ENCODE measurements at places on chromosomes 3 and 15. TPM values are rescaled to one million over a fixed set of nuclear protein-coding genes. Genes with fewer than 3 reads are reported as not detected.
A peak's percentile ranks its signal among the peaks of the same experiment; 100 is the strongest.

The AP2M1 gene
- 243 TPM for total RNA-seq

The CCDC54 gene
- total RNA-seq, result not detected

The GMNC gene
- total RNA-seq, result 1.0 TPM

The GASK1A gene
- 2.1 TPM for total RNA-seq

The PLSCR2 gene
- total RNA-seq, result not detected

The ADAMTS7 gene
- 14.7 TPM for total RNA-seq

The RPN1 gene
- 415 TPM for total RNA-seq

The ITGA11 gene
- 4.7 TPM for total RNA-seq

The ISLR gene
- 31.4 TPM for total RNA-seq

The CYP1A2 gene
- not detected for total RNA-seq

GRCh38 chr3:42505849-42506410, 3.5 kb downstream of the VIPR1 start:
- no peak for DNase-seq
- peaks cover 9% of the 10 kb centered on the region for H3K27me3 ChIP-seq
- H3K36me3 ChIP-seq, result no peaks in the 10 kb centered on the region
- H3K4me1 ChIP-seq, result peaks cover 58% of the 10 kb centered on the region
- H3K4me3 ChIP-seq, result no peak overlapping the region

DNA sequence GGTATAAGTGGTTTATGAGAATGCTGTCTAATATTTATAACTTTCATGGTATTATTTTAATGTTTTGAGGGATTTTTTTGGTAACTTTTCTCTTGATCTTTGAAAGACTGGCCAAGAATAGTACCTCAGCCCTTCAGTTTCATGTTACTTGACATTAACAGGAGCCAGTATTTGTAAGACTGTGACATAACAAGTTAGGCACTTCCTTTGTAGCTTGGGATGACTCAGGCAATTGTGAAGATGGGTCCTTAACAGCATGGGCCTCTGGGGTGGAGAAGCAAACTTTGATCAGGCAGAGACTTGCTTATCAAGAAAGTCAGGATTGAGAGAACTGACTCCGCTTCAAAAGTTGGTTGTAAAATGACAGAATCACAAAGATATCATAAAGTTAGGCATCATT, 9.5 kb downstream of the LRRC49 start:
- H3K36me3 ChIP-seq, result no peaks in the 10 kb centered on the region
- H3K4me1 ChIP-seq, result no peaks in the 10 kb centered on the region
- peak overlapping the region; percentile 90 for H3K27ac ChIP-seq
- no peak overlapping the region for H3K4me3 ChIP-seq
- no peaks in the 10 kb centered on the region for H3K27me3 ChIP-seq

DNA sequence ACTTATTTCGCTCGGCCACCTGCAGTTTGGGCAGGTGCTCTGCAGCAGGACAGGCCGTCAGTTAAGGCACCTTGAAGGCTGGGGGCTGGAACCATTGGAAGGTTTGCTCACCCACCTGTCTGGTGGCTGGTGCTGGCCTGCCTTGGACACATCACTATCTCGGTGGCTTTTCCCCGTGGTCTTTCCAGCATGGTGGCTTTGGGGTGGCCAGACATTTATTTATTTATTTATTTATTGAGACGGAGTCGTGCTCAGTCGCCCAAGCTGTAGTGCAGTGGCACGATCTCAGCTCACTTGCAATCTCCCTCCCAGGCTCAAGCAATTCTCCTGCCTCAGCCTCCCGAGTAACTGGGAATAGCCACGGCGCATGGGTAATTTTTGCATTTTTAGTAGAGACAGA, 11.7 kb downstream of the ISG20 start:
- H3K27ac ChIP-seq, result no peak overlapping the region
- H3K36me3 ChIP-seq, result no peaks in the 10 kb centered on the region
- DNase-seq, result no peak
- H3K4me1 ChIP-seq, result peaks cover 4% of the 10 kb centered on the region
- H3K27me3 ChIP-seq, result no peaks in the 10 kb centered on the region

GRCh38 chr3:195241592-195242355, 29.2 kb downstream of the XXYLT1 start:
- H3K4me1 ChIP-seq, result peaks cover 8% of the 10 kb centered on the region
- no peaks in the 10 kb centered on the region for H3K27me3 ChIP-seq
- H3K27ac ChIP-seq, result no peak overlapping the region

- H3K4me1 ChIP-seq, result peaks cover 15% of the 10 kb centered on the region
- no peak overlapping the region for H3K27ac ChIP-seq
- H3K27me3 ChIP-seq, result no peaks in the 10 kb centered on the region
- no peaks in the 10 kb centered on the region for H3K36me3 ChIP-seq
- no peak for DNase-seq
Observed at GRCh38 chr3:76969996-76970615, 69.8 kb upstream of the ROBO2 start.

- H3K4me1 ChIP-seq, result no peaks in the 10 kb centered on the region
- H3K27ac ChIP-seq, result no peak overlapping the region
Observed at GRCh38 chr3:23113455-23114171, 89.5 kb upstream of the UBE2E2 start.

GRCh38 chr3:152709659-152710058, 125.3 kb upstream of the P2RY1 start:
- no peak for DNase-seq
- no peak overlapping the region for H3K27ac ChIP-seq
- H3K4me1 ChIP-seq, result no peaks in the 10 kb centered on the region
- no peak overlapping the region for H3K4me3 ChIP-seq
- H3K36me3 ChIP-seq, result no peaks in the 10 kb centered on the region
- H3K27me3 ChIP-seq, result no peaks in the 10 kb centered on the region

DNA sequence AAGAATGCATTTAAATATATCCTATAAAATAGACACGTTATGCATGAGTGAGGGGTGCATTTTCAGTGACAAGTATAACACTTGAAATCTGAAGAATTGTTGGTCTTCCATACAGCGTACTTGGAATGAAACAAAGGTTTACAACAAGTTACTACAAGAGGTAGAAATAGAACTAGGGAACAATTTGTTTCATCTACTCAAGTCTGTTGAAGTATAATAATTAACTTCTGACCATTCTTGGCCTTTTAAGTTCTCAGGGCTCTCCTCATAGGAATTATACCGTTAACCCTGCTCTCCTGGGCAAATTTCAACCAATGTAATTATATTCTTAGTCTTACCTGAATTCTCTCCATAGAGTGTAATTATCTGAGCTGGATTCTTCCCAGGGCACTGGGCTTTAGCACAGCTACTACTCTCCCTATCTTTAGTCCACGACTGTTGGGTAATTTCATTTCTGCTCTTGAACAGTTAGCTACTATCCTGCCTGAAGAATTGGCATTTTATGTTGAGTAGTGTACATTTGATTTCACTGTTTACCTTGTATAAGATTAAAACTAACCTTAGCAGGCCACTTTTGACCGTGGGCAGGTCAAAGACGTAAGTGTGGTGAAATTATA, 100.6 kb downstream of the UBE2E2 start:
- H3K4me3 ChIP-seq, result no peak overlapping the region
- no peak overlapping the region for H3K27ac ChIP-seq
- no peaks in the 10 kb centered on the region for H3K27me3 ChIP-seq
- no peaks in the 10 kb centered on the region for H3K36me3 ChIP-seq

DNA sequence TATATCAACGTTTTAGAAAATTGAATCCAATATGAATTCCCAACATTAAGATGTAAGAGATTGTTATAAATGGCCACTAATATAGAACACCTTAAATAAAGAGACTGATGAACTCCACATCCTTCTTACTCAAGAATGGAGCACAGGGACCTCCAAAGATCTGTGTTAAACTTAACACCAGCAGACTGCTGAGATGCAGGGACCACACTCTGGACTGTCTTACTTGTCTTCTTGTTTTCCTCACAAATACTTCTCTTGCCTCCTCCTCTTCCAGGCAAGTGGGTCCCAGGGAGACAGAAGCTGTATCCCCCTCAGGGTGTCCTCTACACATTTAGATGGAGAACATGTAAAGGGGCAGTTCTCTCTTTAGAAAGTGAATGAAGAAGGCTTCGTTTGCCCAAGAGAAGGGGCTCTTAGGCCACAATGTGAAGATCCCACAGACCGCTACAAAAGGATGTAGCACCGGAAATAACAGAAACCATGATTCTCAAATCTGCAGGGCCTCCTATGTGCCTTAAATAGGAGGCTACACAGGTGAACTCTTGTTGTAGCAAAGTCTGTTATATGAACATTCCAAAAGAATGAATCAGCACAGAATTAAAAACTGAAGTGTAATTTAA, 52.2 kb downstream of the SATB1 start:
- H3K36me3 ChIP-seq, result no peaks in the 10 kb centered on the region
- no peaks in the 10 kb centered on the region for H3K4me1 ChIP-seq
- H3K27ac ChIP-seq, result no peak overlapping the region

- H3K36me3 ChIP-seq, result no peaks in the 10 kb centered on the region
- no peak overlapping the region for H3K4me3 ChIP-seq
- DNase-seq, result no peak
- H3K27ac ChIP-seq, result no peak overlapping the region
Observed at GRCh38 chr3:79257791-79258190, 510.0 kb downstream of the ROBO1 start.

GRCh38 chr3:24763393-24763792, 268.7 kb upstream of the THRB start:
- DNase-seq, result peak; percentile 13
- H3K27me3 ChIP-seq, result no peaks in the 10 kb centered on the region
- H3K4me3 ChIP-seq, result no peak overlapping the region
- peaks cover 6% of the 10 kb centered on the region for H3K4me1 ChIP-seq
- H3K36me3 ChIP-seq, result no peaks in the 10 kb centered on the region

- H3K27me3 ChIP-seq, result no peaks in the 10 kb centered on the region
- H3K4me1 ChIP-seq, result no peaks in the 10 kb centered on the region
- no peak for DNase-seq
- H3K4me3 ChIP-seq, result no peak overlapping the region
- H3K36me3 ChIP-seq, result no peaks in the 10 kb centered on the region
Observed at GRCh38 chr3:178802259-178802658, 266.0 kb downstream of the KCNMB2 start.

- DNase-seq, result no peak
- peaks cover under 1% of the 10 kb centered on the region for H3K4me1 ChIP-seq
- H3K36me3 ChIP-seq, result no peaks in the 10 kb centered on the region
- H3K27me3 ChIP-seq, result no peaks in the 10 kb centered on the region
Observed at GRCh38 chr3:124097362-124098131, 105.6 kb upstream of the ROPN1 start.

DNA sequence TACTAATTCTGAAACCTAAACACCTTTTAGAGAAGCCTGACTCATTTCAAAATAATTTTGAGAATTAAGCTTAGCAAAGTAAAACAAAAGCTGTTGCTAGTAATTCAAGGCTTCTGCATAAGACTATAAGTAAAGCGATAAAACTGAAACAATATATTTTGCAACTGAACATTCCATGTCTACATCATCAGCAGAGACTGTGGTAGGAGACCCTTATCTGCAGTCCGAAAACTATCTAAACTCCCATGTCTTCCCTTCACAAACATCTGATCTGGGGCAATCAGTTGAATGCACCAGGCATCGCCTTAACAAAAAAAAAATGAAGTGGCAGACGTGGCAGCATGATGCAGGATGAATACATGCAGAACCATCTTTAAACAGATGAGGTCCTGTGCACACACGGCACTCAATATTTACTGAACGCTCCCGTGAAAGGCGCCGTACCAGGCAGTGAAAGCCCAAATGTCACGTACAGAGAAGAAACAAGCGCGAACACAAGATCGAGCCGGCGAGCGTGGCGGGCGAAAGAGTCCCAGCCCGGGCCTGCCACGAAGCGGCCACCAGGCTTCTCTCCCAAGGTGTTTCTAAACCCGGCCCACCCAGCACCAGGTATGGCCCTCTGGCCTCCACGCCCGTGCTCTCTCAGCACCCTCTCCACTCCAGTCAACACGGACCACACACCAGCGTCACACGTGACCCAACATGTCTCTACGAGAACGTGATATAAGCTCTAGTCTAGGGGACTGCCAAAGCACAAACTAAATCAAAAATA, 63.0 kb downstream of the CHSY1 start:
- DNase-seq, result no peak
- H3K4me1 ChIP-seq, result peaks cover 24% of the 10 kb centered on the region
- H3K36me3 ChIP-seq, result no peaks in the 10 kb centered on the region
- H3K4me3 ChIP-seq, result no peak overlapping the region
- no peaks in the 10 kb centered on the region for H3K27me3 ChIP-seq
- H3K27ac ChIP-seq, result peak overlapping the region; percentile 91

GRCh38 chr15:92845126-92845508, 55.0 kb upstream of the CHD2 start:
- no peaks in the 10 kb centered on the region for H3K36me3 ChIP-seq
- H3K4me1 ChIP-seq, result no peaks in the 10 kb centered on the region
- peak; percentile 54 for DNase-seq

- H3K4me3 ChIP-seq, result no peak overlapping the region
- no peaks in the 10 kb centered on the region for H3K4me1 ChIP-seq
- DNase-seq, result no peak
- no peaks in the 10 kb centered on the region for H3K27me3 ChIP-seq
Observed at GRCh38 chr15:35630985-35631384, 85.0 kb upstream of the DPH6 start.

GRCh38 chr15:27422997-27423396, 452.0 kb downstream of the GABRG3 start:
- H3K36me3 ChIP-seq, result no peaks in the 10 kb centered on the region
- no peak overlapping the region for H3K4me3 ChIP-seq
- DNase-seq, result no peak
- H3K27me3 ChIP-seq, result no peaks in the 10 kb centered on the region

Data from hepatocyte (in vitro differentiated cells).